ENCODE measurements at places on chromosomes 5 and 9.

DNA sequence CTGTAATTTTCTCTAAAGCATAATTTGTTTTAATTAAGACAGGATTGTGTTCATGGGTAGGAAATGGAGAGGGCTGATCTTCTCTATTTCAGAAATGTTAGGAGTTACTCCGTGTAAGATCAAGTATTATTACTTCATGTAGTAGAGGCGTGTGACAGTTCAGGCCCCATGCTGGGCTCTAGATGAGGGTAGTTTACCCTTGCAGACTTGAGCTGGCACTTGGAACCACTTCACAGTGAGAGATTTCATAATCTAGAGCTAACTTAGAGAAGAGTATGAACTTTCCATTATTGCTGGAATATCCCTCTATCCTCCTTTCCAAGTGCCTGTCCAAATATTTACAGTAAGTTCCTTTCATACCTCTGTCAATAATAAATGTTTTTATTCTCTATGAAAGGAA lies 195.1 kb downstream of the PCSK5 start:
- no peak for DNase-seq

GRCh38 chr5:72256536-72256935 lies 63.5 kb downstream of the MRPS27 start:
- no peak for DNase-seq

GRCh38 chr9:13033959-13034693 lies 245.4 kb downstream of the MPDZ start:
- DNase-seq: peak; percentile 72

GRCh38 chr5:158099571-158100105 lies 240.7 kb upstream of the CLINT1 start:
- DNase-seq: no peak

- DNase-seq: no peak
These were observed 136.1 kb downstream of the LHFPL2 start for GRCh38 chr5:78512435-78512834.

DNA sequence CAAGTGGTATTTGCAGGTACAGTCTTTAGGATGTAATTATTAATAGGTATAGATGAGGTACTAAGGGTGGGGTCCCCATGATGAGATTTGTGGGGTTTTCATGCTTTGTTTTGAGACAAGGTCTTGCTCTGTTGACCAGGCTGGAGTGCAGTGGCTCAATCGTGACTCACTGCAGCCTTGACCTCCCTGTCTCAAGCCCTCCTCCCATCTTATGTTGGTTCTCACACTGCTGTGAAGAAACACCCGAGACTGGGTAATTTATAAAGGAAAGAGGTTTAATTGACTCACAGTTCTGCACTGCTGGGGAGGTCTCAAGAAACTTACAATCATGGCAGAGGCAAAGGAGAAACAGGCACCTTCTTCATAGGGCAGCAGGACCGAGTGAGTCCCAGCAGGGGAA lies 217.5 kb downstream of the CDK5RAP2 start:
- no peak for DNase-seq

- no peak for DNase-seq
These were observed 647.7 kb upstream of the WWC1 start for GRCh38 chr5:167643631-167644280.

Data from left cardiac atrium (tissue), 4 donors.